PC-3 (cell line): ENCODE measurements at places on chromosomes 4 and X. TPM values are rescaled to one million over a fixed set of nuclear protein-coding genes. Genes with fewer than 3 reads are reported as not detected.

Gene COPS4
- total RNA-seq = 49.5 and 58.3 TPM in 2 replicates

Gene CITED1
- 0.40 and 1.8 TPM in 2 replicates for total RNA-seq

Gene TAF9B
- total RNA-seq = 19.5 and 26.1 TPM in 2 replicates

Gene FAM193A
- total RNA-seq = 13.6 and 21.5 TPM in 2 replicates

Gene ARMCX2
- 0.58 and 0.98 TPM in 2 replicates for total RNA-seq

Gene AR
- not detected in 2 replicates for total RNA-seq
